ENCODE measurements at places on chromosomes 3 and 15.

DNA sequence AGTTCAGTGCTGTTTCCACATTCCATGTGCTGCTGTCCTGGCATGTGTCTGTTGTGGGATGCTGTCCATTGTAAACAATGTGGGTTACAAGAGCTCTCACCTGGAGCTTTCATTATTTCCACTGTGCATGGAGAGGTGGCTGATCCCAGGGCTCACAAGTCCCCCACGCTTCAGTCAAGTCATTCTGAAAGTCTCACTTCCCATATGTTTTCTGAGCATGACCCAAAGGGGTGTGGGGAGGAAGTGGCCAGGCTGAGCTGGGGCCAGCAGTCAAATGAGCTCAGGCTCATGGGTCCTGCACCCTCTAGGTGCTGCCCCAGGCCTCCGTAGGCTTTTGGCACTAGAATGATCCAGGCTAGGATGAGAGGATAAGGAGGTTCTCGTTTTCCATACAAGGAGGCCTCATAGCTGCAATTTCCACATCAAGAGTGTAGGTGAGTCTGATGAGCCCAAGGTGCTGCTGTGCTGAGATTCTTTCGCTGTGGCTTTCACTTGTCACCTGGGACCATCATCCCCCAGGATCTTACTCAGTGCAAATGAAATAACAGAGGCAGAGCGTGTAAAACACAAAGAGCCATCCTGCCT is 22.0 kb downstream of the STARD5 start:
- peak; percentile 54 for DNase-seq

DNA sequence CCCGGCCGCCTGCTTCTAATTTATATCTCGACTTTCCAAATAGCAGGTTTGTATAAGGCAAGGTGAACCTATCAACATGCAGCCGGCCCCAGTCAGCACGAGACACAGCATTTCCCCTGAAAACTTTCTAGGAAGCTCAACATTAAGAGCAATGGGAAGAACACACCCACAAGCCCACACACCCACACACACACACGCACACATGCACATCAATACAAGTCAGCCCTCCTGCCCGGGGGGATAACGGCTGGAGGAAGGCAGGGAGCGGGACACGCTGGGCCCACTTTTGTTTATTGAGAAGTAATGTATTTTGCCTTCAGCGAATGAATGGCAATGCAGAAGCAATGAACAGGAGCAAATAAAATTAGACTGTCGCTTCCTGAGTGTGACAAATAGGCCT is 83.5 kb downstream of the PCSK6 start:
- DNase-seq: no peak

DNA sequence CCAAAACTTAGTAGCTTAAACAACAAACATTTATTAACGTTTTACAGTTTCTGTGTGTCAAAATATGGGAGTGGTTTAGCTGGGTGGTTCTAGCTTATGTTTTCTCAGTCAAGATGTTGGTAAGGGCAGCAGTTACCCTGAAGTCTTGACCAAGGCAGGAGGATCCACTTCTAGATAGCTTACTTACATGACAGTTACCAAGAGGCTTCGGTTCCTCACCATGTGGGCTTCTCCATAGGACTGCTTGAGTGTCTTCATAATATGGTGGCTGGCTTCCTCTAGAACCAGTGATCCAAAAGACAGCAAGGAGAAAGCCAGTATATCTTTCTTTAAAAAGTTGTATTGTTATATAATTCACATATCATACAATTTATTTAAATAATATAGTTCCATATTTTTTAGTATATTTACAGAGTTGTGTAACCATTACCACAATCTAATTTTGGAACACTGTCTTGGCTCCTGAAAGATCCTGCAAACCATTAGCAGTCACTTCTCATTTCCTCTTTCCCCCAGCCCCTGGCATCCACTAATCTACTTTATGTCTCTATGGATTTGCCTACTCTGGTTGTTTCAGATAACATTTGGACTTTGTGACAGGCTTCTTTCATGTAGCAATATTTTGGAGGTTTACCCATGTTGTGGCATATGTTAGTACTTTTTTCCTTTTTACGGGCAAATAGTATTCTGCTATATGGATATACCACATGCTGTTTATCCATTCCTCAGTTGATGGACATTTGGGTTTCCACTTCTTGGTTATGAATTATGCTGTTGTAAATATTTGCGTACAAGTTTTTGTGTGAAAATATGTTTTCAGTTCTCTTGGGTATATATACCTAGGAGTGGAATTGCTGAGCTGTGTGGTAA is 33.3 kb downstream of the MAPK6 start:
- DNase-seq: no peak

- DNase-seq: no peak
Measured at GRCh38 chr15:46502667-46503066, 867.8 kb downstream of the SQOR start.

GRCh38 chr15:92565351-92566125 is 90.0 kb downstream of the FAM174B start:
- DNase-seq: no peak

GRCh38 chr15:90823455-90823974 is 44.9 kb upstream of the FURIN start:
- DNase-seq: no peak

DNA sequence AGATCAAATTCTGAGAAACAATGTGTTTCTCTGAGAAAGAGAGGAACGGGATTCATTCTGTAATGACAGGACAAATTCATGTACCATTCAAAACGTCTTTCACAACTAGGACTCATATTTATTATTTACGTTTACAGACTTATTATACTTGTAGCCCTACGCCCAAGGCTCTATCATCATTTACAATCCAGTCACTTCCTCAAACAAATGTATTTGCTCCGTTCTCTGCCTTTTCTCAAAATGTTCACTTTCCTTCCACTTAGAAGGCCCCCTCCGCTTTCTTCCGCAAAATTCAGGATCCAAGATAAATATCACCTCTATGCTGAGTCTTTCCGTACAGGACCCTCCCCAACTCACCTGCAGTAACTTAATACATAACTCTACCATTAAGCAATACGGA is 745 bp downstream of the RSL24D1 start:
- DNase-seq: no peak

DNA sequence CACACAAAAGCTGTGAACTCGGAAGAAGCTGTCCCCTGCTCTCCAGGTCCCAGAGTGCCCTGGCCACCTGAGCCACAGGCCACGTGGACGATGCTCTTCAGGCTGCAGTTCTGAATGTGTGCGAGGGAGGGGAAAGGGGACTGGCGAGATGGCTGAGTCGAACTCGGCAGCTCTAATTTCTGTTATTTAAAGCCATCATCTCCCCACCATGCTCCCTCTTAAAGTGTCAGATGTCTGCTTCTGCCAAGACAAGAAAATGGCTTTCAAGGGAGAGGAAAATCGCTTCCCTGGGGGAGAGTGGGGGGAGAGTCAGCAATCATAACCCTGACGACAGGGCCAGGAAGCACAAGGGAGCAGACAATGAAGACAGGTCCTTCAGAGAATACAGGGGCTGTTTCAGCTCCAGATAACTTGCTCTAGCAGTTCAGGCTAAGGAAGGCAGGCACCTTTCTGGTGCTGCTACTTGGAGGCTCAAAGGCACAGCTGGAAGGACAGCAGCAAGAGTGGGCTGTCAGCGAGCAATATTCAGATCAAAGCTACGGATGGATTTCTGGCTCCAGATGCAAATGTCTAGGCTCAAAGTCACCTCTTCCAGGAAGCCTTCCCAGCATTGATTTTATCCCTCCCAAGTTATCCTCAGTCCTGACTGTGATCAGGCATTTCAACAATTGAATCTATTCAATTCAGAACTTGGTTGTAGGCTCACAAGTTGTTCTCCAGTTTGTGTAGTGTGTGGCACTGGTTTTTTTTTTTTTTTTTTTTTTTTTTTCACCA is 15.5 kb upstream of the CCDC33 start:
- DNase-seq: no peak

DNA sequence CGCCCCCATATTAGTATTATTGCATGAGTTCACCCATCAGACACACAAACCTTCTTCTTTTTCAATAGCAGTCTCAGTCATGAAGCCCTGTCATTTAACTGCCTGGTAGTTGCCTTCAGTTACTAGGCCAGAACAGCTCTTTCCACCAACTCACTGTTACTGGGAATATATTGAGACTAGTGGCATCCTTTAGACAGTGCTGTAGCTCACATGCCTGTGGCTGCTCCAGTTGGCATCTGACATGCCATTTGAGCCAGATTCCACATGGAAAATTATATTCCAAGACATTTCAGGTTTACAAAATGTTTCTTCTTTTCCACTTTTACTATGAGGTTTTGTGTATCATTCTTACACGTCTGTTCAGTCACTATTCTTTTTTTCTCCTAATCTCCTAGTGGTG is 146.1 kb downstream of the GHSR start:
- DNase-seq: no peak

DNA sequence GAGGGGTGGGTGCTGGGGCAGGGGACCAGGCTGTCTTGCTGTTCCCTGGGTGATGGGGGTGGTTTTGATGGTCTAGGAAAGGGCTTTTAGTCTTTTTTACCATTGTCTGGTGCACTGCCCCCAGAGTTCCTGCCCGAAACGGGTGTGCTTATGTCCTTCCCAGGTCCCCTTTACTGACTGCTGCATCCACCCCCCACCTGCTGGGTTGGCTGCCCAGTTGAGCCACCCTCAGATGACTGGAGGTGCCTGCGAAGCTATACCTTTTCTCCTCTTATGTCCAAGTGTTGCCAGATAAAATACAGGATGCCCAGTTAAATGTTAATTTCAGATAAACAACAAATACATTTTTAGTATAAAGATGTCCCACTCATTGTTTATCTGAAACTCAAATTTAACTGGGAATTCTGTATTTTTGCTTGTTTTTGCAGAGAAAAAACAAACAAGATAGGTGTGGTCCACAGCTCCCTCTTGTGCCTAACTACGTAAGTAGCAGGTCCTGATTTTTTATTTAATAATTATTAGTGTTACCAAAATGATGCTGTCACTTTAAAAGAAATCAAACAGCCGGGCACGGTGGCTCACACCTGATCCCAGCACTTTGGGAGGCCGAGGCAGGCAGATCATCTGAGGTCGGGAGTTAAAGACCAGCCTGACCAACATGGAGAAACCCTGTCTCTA is 6.1 kb upstream of the RPP14 start:
- DNase-seq: no peak

DNA sequence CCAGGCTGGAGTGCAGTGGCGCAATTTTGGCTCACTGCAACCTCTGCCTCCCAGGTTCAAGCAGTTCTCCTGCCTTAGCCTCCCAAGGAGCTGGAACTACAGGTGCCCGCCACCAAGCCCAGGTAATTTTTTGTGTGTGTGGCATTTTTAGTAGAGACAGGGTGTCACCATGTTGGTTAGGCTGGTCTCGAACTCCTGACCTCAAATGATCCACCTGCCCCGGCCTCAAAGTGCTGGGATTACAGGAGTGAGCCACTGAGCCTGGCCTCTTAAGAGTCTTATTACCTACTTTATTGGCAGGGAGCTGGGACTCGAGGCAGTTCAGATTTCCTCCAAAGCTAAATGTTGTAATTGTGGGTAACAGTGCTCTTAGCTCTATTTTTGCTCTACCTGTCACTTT is 16.4 kb downstream of the PXYLP1 start:
- no peak for DNase-seq

DNA sequence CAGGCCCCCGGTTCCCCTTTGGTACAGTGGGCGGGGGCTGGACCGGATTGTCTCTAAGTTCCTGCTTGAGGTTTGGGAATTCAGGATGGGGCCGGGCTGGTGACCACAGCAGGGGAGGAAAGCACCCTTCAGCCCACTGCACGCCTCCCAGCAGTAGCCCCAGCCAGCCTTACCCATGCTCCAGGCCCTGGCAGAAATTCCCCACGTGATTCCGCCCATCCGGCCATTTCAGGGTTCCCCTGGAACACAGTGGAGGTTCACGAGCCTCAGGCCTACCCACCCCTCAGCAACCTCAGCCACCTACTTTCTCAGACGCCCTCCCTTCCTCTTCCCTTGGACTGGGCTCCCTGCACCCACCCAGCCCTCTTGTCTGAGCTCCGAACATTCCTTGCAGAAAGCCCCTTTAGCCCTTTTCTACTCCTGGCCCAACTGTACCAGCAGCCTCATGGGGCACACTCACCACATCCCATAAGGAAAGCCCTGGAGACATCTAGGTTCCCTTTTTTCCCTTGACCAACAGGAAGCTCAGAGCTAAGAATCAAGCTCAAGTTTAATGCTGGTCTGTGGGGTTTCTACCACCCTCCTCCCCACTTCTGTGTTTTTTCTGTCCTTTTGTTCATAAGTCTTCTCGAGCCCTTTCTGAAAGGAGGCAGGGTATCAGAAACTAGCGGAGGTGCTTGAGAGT is 11.5 kb downstream of the ALS2CL start:
- DNase-seq: no peak

- no peak for DNase-seq
Measured at GRCh38 chr3:159779883-159780282, 208.8 kb upstream of the IL12A start.

GRCh38 chr3:132563420-132564069 is 33.5 kb upstream of the ACKR4 start:
- no peak for DNase-seq

DNA sequence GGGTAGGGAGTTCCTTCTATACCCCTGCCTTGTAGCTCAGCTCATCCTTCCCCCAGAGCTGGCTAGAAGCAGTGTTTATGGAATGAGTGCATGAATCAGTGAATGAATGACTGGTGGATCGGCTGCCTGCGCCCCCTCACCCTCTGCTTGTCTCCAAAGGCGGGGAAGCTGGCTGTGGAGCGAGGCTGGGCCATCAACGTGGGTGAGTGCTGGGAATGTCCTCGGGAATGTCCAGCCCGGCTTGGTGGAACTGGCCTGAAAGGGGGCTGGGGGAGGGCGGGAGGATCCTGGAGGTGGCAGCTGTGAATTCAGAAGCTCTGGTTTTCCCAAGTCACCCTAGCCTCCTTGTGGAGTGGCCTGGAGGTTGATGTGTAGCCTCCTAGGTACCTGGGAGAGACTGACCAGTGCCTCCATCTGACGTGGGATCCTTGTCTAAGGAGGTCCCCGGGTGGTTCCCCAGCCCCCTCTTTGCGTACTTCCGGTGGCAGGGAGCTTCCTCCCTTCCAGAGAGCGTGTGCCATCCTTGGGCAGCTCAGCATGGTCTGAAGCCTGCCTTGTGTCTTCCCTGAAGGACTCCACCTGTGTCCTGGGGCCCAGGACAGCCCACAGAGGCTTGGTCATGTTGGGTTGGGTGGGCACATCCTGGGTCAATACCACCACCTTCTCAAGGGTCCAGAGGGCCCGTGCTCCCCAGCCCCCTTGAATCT is 18.4 kb downstream of the HDAC11 start:
- DNase-seq: no peak

DNA sequence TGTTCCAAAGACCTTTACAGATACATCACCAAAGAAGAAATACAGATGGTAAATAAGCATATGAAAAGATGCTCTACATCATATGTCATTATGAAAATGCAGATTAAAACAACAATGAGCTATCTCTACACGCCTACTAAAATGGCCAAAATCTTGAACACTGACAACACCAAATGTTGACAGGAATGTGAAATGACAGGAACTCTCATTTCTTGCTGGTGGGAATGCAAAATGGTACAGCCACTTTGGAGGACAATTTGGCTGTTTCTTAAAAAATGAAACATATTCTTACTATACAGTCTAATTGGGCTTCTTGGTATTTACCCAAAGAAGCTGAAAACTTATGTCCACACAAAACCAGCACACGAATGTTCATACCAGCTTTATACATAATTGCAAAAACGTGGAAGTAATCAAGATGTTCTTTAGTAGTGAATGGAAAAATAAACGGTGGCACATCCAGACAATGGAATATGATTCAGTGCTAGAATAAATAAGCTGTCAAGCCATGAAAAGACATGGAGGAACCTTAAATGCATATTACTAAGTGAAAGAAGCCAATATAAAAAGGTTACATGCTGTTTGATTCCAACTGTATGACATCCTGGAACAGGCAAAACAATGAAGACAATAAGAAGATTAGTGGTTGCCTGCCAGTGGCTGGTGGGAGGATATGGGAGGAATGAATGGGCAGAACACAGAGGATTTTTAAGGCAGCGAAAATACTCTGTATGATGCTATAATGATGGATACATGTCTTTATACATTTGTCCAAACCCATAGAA is 81.3 kb upstream of the NEDD4 start:
- DNase-seq: no peak

All from activated CD4-positive, CD25-positive, alpha-beta regulatory T cell treated with anti-CD3 and anti-CD28 coated beads, Interleukin-2, amount 50 U/mL, for 72 hours (primary cell).